Spleen (tissue), 13 donors: ENCODE measurements at places on chromosomes 16 and 17.

DNA sequence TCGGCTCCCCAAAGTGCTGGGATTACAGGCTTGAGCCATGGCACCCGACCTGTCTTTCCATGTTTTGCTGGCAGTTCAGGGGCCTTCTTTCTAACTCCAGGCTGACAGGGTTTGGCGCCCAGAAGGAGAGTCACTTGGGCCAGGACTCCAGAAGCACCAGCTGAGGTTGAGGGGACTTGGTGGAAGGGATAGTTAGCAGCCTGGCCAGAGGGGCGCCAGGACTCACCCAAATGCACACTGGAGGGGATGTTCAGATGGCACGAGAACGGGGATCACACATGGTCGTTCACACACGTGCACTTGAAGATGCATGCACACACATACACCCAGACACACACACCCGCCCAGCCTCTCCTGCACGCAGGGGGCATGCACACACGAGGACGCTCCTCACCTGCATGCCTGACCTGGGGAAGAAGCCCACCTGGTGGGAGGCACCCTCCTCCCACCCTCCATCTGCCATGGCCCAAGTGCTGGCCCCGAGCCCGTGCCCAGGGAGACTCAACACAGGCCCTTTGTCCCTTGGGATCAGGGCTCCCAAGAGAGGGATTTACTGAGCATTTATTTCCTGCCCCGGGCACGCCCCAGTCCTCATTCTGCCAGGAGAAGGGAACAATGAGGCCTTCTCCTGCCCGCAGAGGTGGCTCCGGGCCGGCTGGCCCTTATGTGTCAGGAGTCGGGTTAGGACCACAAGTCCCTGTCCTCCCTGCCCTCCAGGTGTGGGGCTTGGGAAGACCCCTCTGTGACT lies 2.3 kb upstream of the PRSS21 start:
- peak; percentile 48 for DNase-seq

DNA sequence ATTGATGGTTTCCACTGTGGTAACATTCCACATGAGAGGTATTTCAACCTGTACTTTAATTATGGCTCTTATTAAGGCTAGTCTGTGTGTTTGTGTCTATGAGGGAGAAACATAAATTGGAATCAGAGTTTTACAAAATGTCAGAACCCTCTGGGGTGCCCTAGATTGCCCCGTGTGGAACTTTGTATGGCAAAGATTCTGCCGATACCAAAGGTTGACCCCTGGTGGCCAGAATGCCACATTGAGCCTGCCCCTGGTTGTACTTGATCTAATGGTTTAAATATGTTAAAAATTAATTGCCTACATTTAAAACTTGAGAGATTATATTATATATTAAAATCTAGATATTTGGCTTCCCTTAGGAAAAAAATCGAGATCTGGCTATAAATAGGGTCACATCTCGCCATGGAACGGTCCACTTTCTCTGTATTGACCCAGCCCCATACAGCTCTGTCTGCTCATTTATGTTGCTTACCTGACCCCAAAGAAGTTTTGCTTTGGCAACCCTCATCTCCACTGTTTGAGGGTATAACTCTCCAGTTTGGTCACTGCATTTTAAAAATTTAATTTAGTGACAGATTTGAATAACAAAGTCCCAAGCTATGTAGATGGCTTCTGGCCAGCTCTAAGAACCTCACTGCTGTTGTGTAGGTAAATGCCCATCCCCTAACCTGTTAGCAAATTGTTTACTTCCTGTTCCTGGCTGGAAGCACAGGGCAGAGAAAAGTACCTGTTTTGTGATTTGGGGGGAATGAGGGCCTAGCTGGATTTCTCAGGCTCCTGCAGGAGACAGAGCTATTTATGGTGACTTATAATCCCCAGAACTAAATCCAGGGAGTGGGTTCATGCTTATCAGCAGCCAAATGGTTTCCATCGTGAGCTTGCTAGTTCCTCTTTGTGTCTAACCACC lies 95.0 kb downstream of the PLCG2 start:
- peak; percentile 88 for DNase-seq

- no peak for DNase-seq
Observed at GRCh38 chr17:70242781-70243437, 73.6 kb downstream of the KCNJ2 start.

- DNase-seq, result no peak
Observed at GRCh38 chr17:51391982-51392654, 131.8 kb downstream of the UTP18 start.

DNA sequence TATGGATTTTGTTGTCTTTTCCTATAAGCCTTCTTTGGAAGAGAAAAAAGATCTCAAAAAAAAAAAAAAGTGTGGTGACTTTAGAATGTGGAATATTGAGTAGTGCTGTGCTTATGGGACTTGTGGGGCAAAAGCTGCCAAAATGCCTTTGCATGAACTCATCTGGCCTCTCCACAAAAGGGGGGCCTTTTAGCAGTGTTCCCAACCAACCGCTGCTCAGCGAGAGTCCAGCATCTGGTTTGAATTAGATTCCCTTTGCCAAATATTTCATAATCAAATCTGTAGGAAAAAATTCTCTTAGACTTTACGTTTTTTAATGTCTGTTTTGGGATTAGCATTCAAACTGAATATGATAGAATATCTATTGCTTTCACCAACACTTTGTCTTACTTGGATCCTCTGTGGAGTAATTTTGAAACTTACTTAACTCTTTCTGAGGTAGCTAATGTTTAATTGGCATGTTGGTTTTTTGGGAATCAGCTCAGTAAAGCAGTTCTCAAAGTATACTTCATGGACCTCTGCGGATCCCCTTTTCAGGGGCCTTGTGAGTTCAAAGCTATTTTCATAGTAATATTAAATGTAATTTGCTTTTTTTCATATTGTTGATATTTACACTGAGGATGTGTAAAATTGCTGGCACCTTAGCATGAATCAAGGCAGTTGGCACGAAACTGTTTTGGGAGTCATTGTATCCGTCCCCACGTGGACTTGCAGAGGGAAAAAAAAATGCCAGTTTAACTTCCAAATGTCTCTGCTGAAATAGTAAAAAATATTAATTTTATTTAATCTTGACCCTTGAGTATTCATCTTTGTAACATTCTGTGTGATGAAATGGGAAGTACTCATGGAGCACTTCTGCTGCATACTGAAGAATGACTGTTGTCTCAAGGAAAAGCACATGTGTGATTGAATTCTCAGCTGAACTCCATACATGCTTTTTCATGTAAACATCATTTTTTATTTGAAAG lies 34.7 kb upstream of the VPS4A start:
- no peak for DNase-seq

- DNase-seq, result no peak
Observed at GRCh38 chr17:63140255-63140654, 174.2 kb downstream of the TANC2 start.

DNA sequence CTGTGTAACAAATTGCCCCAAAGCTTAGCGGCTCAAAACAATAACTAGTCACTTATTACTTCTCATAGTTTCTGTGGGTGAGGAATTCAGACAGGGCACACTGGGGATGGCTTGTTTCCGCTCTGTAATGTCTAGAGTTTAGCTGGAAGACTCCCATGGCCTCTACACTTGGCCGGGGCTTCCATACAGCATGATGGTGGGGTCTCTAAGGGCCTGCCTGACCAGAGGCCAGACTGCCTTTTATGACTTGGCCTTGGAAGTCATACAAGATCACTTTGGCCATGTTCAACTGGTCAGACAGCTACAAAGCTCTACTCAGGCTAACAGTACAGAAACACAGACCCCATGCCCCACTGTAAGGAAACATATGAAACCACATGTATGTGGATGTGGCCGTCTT lies 8.2 kb downstream of the GLP2R start:
- DNase-seq, result no peak
